ENCODE measurements at places on chromosomes 1 and 21. TPM values are rescaled to one million over a fixed set of nuclear protein-coding genes. Genes with fewer than 3 reads are reported as not detected.

The SLC9C2 gene
- not detected for total RNA-seq

The VHLL gene
- total RNA-seq, result not detected

The TTC24 gene
- 0.67 TPM for total RNA-seq

The GSTM2 gene
- 65.1 TPM for total RNA-seq
